ENCODE measurements at places on chromosomes 6 and 20.
A peak's percentile ranks its signal among the peaks of the same experiment; 100 is the strongest.

- DNase-seq = no peak
Observed at GRCh38 chr20:14214046-14214445, 123.4 kb downstream of the FLRT3 start.

- DNase-seq = no peak
Observed at GRCh38 chr6:79742030-79742429, 110.9 kb downstream of the SH3BGRL2 start.

- DNase-seq = no peak
Observed at GRCh38 chr20:13915284-13915683, 75.1 kb downstream of the SEL1L2 start.

- peak; percentile 93 for DNase-seq
Observed at GRCh38 chr6:156557251-156557910, 219.8 kb upstream of the ARID1B start.

- peak; percentile 52 for DNase-seq
Observed at GRCh38 chr20:56503916-56504315, 20.6 kb upstream of the FAM209A start.

- no peak for DNase-seq
Observed at GRCh38 chr6:30613251-30614043, 3.6 kb downstream of the PPP1R10 start.

GRCh38 chr6:135630789-135631376 is 133.3 kb upstream of the AHI1 start:
- peak; percentile 50 for DNase-seq

DNA sequence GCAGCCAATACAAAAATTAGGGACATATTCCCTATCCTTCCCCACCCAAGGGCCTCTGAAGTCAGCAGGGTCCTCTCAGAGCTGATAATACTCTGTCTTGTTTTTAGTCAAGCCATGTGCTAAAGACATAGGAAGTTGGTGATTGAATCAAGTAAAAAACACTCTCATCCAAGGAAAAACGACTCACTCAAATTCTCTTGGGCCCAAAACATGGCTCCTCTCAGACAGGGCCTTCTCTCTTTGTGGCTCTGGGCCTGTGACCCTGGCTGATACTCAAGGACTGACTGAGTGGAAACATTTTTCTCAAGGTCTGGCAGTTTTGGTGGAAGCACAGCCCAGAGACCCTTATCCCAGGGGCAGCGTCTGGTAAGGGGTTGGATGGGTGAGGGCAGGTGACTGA is 5.9 kb upstream of the SCML4 start:
- no peak for DNase-seq

DNA sequence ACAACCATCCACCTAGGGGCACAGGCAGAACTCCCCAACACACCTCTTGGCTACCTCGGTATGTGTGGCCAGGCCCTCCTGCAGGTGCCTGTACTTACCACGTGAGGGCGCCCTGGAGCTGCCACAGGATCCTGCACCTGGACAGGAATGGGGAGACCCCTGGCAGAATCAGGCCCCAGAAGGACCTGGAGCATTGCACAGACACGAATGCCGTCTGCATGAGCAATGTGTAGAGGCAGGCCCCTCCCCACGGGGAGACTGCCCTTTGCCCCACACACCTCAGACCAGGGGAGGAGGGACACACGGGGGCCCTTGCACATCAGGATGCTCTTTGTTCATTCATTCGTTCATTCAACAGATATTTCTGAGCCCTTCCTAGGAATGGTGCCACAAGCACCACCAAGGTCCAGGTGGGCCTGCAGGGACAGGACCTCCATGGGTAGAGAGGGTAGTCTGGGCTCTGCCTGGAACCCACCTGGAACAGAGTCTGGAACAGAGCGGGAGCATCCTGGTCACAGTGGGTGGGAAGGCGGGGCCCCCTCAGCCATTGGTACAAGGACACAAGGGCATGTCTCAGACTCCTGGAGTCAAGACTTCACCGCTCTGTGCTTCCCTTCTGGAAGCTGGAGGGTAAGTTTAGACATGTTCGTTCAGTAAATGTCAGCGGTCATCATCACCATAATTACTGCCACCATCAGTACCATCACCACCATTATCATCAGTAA is 32.3 kb downstream of the YTHDF1 start:
- peak; percentile 92 for DNase-seq

DNA sequence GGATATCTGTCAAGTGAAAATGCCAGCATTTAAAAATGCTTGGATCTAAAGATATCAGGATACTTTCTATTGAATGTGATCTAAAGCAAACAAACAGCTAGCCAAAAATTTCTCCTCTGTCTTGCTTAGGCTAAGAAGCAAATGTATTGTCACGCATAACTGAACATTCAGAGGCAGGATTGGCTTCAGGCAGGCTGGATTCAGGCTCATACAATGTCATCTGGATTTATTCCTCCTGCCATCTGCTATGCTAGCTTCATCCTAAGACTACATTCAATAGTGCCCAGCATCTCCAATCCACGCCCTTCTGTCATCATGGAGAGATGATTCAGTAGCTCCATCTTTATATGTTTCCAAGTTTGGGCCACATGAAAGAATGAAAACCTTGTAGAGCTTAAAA is 27.1 kb downstream of the PFDN4 start:
- no peak for DNase-seq

DNA sequence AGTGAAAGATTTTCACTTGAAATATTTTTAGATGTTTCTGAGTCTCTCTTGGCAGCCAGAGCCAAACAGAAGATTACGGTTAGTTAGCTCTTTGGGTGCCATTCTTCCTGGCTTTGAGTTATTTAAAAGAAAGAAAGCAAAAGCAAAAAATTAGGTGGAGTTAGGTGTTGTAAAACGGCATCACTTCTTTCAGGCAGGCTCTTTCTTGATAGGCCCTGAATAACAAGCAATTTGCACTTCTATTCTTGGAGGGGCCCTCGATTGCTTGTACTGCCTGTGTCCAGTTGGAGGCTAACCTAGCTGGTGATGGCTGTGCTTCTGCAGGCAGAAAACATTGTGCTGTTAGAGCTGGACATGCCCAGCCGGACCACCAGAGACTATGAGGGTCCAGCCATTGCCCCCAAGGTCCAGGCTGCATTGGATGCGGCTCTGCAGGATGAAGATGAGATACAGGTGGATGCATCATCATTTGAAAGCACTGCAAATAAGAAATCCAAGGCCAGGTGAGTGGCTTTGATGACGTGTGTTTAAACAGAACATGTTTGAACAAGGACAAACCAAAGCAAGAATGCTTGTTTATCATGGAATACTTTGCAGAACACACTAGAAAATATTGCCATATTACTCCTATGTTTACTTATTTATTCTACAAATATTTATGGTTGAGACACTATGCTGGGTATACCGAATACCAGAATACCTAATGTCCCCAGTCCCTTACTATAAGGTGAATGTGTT is 28.1 kb upstream of the ASXL1 start:
- no peak for DNase-seq

GRCh38 chr20:12748359-12748994 is 260.3 kb upstream of the SPTLC3 start:
- DNase-seq = peak; percentile 51

GRCh38 chr6:96521644-96522464 is at the start of gene UFL1:
Gene UFL1, plus strand, starts transcription at chr6:96521806. Its CDS starts 68 bp downstream, at chr6:96521874.
- DNase-seq = peak; percentile 96

- DNase-seq = peak; percentile 48
Observed at GRCh38 chr6:40930555-40930954, 108.5 kb downstream of the UNC5CL start.

GRCh38 chr20:24998631-24999445 is 6.3 kb upstream of the APMAP start:
- DNase-seq = peak; percentile 24

DNA sequence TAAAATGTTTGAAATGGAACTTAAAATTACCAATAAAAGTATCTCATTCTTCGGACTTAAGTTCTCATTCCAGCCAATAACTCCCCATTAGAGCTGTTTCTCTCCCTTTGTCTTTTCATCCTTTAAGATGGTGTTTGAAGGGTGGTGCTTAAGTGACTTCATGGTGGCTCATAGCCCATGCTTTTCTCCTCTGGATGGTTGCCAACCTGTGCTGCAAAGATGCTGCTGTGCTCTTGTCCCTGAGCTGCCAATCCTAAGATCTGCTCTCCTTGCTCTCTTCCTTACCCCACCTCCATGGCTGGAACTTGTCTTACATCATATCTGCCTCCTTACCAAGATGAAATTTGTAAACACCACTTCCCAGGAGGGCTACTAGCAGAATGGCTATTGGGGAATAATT is 31.6 kb upstream of the PNRC1 start:
- DNase-seq = no peak

DNA sequence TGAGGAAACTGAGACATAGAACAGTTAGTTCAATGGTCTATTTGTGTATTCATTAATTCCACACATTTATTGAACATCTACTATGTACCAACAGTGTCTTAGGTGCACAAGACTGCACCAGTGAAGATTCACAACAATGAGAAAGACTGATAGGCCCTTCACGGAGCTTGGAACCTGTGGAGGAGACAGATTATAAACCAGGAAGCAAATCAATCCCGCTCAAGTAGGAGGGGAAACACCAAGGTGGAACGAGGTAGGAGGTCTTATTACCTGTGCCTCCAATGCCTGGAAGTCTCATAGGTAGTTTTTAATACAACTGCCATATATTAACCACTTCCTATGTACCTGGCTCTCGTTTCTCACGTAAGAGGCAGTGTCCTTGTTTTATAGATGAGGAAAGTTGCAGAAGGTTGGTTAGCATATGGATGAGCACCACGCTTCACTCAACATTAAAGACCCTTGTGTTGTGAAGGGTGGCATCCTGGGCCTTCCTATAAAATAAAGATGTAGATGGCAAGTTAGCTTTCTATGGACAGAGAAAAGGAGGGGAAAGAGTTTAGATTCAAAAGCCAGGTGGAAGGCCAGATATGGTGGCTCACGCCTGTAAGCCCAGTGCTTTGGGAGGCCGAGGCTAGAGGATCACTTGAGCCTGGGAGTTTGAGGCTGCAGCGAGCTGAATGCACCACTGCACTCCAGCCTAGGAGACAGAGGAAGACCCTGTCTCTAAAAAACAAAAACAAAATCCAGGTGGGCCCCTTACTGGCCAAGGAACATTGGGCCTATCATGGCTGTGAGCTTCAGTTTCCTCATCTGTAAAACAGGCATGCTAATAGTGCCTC is 45.1 kb downstream of the SLC13A3 start:
- no peak for DNase-seq

GRCh38 chr20:46011631-46012482 is 3.1 kb downstream of the MMP9 start:
- peak; percentile 95 for DNase-seq

DNA sequence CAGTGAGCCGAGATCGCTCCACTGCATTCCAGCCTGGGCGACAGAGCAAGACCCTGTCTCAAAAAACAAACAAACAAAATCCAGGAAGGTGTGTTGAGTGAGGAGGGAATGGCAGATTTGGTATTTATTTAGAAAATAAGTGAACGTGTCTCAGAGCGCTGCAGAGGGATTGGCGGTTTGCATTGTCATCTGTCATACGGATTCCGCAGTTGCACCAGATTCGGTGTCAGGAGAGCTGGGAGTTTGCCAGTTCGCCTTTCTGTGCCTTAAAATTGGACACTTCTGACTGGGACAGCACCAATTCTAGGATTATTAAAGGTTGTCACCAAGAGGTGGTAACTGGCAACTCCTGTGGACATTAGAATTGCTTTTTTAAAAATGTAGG is 912 bp downstream of the SNRNP48 start:
- DNase-seq = peak; percentile 43

GRCh38 chr20:43710370-43711044 is 16.3 kb downstream of the GTSF1L start:
- DNase-seq = no peak

GRCh38 chr20:22411627-22412450 is 172.5 kb downstream of the FOXA2 start:
- DNase-seq = no peak

DNA sequence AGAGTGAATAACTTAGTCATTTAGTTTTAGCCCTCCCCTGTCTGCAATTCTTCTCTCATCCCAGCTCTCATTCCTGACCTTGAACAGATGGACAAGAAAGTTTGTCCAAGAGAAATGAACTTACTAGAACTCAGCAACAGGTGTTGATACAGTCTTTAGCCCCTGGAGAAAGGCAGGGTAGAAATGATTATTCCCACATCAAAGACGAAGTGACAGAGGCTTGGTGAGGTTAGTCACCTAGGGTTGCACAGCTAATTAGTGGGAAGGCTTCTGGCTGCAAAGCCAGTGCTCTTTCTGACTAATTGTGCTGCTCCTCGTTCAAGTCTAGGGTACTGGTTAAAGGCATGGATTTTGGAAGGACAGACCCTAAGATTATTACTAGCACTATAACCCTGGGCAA is 4.5 kb downstream of the ZDHHC14 start:
- DNase-seq = no peak

DNA sequence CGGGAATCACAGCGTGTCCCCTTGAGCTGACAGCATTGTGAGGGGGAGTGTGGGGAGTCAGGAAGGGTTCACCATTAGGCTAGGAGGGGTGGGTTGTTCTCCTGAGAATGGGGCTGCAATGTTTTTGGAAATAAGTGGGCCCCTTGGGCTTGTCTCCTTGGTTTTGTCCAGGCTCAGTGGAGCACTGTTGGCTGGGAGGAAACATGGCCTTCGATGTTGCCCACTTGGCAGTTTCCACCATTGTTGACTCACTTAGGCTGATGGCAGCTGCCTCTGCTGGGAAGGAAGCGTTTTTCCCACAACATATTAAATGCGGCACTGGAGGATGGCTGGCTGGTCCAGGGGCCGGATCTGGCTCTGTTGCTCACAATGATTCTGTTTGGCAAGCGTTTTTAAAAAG is 512.1 kb downstream of the QKI start:
- DNase-seq = no peak

- DNase-seq = peak; percentile 82
Observed at GRCh38 chr20:53865901-53866793, 204.2 kb downstream of the BCAS1 start.

GRCh38 chr20:59949911-59950310 is 8.3 kb upstream of the CDH26 start:
- DNase-seq = no peak

GRCh38 chr6:152952866-152953509 is 29.9 kb downstream of the FBXO5 start:
- DNase-seq = no peak

GRCh38 chr6:72132851-72133250 is 246.5 kb downstream of the RIMS1 start:
- DNase-seq = no peak

- no peak for DNase-seq
Observed at GRCh38 chr6:49284180-49284579, 178.9 kb downstream of the MMUT start.

GRCh38 chr20:5150226-5151076 is 23.6 kb downstream of the CDS2 start:
- DNase-seq = no peak

GRCh38 chr6:143408151-143408786 is 42.2 kb downstream of the ADAT2 start:
- no peak for DNase-seq

DNA sequence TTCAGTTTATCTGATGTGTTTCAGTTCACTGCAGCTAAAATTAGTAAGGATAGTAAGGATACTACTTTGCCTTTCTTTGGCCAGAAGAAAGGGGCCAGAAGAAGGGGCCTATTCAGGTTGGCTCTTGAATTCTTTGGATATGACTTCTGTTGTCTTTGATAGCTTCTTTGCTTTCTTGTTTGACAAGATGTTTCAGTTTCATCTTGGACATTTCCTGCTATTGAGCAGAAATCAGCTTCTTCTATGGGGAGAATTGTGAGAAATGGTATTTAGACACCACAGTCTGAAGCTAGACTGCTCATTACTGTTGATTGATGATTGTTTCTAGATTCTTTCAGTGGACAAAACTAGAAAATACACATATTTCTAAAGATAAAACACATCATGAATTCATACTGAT is 23.2 kb downstream of the L3MBTL3 start:
- DNase-seq = no peak
